ENCODE measurements at places on chromosomes 1 and 21.

DNA sequence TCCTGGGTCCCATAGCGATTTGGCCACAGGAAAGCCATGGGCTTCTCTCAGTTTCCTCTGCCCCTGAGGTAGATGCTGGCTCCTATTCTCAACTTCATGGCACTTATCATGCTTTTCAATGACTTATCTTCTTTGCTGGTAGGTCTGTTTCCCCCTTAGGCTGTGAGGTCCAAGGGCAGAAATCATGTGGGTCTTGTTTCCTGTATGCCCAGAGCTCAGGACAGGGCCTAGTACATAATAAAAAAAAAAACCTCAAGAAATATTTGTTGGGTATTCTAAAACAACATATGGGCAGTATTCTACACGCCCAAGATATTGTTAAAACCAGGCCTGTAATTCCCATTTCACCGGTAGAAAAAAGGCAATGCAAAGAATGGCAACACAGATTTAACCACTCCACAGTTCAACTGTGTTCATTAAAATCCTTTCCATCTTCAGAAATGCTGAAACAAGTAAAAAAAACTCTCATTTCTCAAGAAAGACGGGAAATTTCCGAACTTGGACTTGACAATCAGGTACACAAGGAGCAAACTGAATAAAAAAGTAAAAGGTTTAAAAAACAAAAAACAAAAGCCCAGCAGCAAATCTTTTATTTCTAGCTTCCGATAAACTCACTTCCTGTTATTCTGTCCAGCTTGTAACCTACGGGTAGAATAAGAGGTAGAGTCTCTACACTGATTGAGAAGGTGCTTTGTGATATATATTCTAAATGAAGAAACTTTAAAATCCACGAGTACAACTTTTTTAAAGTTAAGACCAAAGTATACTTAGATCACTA lies 6.3 kb upstream of the TDRD10 start:
- no peak for DNase-seq

DNA sequence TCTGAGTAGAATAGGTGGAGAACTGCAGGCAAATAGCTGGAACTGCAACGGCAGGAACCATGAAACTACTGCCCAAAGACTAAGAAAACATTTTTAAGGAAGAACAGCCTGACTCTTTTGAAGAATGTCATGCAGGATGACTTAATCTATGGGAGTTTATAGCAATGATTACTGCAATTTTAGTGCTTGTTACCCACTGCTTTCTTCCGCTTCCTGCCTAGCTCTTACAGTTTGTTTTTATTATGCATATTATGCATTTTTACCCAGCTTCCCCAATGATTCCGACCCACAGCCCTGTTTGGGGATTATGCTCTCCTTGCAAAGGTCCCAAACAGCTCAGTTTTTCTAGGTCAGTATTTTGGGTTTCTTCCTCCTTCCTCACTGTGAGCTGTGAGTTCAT lies 71.2 kb downstream of the PCNX2 start:
- DNase-seq: no peak

GRCh38 chr1:151058692-151059091 lies 730 bp downstream of the CDC42SE1 start:
- DNase-seq: peak; percentile 83

DNA sequence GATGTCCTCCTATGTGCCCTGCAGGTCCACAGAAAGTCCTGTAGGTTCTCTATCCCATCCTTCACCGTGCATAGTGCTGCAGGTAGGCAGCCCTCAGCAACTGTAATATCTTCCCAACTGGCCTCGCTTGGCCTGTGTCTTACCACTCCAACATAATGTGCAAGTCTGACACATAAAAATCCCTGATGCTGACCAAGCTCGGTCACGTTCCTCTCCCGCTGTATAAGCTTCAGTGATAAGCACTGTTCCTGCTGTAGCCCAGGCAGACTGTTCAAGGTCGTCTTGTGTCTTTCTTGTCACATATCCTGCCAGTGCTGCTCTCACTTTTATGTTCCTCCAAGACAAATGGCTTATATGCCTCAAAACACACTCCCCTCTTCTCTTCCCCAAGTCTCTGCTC lies 19.4 kb upstream of the KCNE1 start:
- DNase-seq: no peak

DNA sequence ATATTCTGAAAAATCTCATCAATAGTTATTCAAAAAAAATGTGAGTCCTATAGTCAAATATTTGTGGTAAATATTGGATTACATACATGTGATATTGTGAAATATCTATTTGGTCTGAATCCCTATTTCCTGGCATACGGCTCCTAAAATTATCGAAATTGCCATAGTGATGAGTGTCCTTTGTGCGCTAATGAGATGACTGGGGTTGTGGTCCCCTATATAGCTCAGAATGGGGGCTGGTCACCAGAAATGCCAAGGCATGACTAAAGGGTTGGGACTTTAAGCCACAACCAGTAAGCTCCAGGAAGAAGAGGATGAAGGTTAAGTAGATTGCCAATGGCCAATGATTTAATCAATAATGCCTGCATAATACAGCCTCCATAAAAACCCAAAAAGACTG lies 610.2 kb upstream of the CHRM3 start:
- no peak for DNase-seq

DNA sequence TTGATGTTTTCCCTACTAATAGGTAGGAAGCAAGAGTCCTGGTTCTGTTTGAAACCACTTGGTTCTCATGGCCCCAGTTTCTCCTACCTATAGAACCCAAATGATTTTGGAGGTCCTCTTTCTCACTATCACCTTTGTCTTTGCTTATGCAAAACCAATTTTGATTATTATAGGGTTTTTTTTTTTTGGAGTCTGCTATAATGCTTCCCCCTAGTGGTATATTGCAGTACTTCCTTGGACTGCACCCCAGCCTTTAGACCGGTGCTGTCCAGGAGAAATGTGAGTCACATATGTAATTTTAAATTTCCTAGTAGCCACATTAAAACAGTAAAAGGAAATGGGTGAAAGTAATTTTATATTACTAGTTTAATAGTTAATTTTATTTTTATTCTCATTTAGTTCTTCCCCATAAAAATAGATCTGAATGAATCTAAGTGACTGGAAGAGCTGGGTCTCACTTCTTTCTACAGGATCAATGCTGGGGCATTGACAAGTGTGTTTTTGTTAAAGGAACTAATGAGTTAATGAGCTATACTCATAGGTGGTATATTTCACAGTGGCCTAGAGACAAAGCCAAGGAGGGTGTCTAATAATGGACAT lies 10.6 kb downstream of the FCMR start:
- DNase-seq: no peak

GRCh38 chr1:14524826-14525636 lies 73.5 kb upstream of the KAZN start:
- DNase-seq: no peak

DNA sequence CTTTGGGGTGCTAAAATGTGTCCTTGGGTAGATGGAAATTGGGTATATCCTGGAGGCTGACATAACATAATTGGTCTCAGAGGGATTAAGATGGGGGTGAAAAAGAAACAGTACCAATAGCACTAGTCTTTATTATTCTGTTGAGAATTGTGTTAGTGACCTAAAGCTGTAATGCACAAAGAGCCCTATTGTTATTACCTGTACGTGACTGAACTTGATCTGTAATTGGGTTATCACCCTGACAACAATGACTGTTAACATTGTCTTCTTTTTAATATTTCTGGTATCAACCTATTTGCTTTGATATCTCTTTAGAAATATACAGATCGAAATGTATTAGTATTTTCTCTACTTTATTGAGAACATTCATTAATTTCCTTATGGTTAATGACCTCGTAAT lies 147.6 kb downstream of the NEK7 start:
- DNase-seq: no peak
